ENCODE measurements at places on chromosomes 1 and 21.

DNA sequence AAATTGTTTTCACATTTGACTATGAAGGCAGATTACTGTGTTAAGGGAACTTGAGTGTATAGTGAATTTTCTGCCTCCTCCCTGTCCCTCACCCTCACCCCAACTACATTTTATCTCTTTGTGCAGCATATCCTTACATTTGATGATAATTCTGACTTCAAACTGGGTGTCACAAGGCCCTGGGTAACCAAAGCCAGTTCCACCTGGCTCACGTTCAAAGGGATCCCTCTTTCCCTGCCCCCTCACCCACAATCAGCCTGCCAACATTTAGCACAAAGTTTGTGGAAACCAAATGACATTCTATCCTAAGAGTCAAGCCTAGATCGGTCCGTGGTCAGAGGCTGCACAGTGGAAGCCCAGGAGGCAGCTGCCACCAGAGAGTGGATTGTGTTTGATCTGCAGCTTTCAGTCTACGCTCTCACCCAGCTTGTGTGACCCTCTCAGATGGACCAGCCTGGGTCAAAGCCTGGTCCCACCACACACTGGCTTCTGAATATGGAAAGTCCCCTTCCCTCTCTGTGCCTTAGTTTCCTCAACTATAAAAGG is 10.3 kb downstream of the KIAA0040 start:
- no peak for DNase-seq

GRCh38 chr1:224052772-224053171 is 61.1 kb upstream of the FBXO28 start:
- no peak for DNase-seq

DNA sequence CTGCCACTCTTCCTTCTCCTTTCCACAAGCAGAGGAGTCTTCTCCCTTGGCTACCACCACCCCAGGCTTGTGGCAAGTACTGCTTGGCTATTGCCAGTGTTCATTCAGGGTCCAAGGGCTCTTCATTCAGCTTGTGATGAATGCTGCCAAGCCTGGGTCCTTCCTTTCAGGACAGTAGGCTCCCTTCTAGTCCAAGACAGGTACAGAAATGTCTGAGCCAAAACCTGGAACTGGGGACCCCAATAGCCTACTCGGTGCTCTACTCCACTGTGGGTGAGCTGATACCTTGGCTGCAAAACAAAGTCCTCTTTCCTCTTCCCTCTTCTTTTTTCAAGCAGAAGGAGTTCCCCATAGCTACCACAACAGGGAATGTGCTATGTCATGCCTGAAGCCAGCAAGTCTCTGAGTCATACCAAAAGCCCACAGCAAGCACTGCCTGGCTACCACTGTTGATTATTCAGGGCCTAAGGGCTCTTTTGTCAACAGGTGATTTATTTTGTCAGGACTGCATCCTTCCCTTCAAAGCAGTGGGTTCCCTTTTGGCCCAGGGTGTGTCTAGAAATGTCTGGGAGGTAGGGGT is 268.9 kb downstream of the HHAT start:
- DNase-seq = no peak

DNA sequence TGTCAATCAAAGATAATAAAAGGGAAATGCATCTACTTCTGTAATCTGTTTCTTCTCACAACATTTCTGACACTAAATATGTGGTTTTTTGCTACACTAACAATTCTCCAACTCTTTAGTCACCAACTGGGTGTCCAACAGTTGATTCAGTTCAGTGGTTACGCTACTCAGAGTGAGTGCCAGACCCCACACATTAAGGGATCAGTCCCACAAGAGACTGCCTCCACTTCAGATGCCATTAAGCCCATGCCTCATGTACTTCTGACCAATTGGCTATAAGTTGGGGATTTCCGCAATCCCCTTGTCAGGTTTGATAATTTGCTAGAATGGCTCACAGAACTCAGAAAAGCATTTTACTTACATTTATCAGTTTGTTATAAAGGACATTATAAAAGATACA is 28.4 kb downstream of the RNF2 start:
- no peak for DNase-seq

All from activated CD8-positive, alpha-beta memory T cell treated with anti-CD3 and anti-CD28 coated beads for 4 hours (primary cell).